NCI-H446 treated with DMSO at 0.1 percent for 48 hours (cell line): ENCODE measurements at places on chromosomes 16 and 17.
A peak's percentile ranks its signal among the peaks of the same experiment; 100 is the strongest.

GRCh38 chr17:65888649-65889048, 303.3 kb downstream of the CEP112 start:
- no peak for DNase-seq

GRCh38 chr16:58024486-58025350, 836 bp upstream of the MMP15 start:
- DNase-seq, result no peak

GRCh38 chr17:16943541-16944333, 28.2 kb downstream of the TNFRSF13B start:
- no peak for DNase-seq

DNA sequence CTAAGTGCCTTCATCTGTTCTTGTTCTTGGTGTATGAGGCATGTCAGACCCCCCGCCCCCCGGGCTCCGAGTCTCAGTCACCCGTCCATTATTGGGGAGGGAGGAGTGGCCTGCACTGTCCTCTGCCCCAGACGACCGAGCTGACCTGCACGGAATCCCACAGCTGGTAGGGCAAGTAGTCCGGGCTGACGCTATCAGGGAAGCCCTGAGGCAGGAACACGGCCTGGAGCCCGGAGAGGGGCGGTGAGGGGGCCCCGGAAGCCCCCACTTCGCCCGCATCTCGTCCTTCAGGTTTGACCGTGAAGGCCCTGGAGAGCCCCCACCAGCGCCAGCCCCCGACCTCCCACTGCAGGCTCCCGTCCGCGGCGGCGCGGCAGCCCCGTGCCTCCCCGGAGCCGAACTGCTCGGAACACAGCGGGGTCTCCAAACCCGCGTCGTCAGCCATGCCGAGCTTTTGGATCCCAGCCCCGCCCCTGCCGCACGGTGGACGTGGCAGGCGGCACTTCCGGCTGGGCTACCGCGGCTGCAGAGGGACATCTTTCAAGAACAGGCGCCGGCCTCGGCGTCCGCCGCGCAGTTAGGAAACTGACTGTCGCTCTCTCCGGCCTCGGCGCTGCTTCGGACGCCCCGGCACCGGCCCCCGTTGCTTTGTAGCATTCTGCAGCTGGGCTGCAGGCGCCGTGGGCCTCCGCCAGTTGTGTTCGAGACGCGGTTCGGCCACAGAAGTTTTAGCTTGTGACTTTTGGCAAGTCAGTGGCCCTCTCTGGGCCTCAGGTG, at the start of gene RUSF1:
Gene RUSF1, minus strand, starts transcription at position 463 of the 777 bp plus-strand sequence. Its CDS starts 18 bp downstream, at position 445.
- DNase-seq, result peak; percentile 61

- DNase-seq, result no peak
Measured at GRCh38 chr17:216625-217024, 35.2 kb upstream of the DOC2B start.

- DNase-seq, result no peak
Measured at GRCh38 chr16:53476867-53477266, 26.1 kb downstream of the AKTIP start.

GRCh38 chr17:46832945-46833839, 14.7 kb upstream of the WNT3 start:
- DNase-seq, result no peak

GRCh38 chr17:27873746-27874145, 19.4 kb downstream of the LYRM9 start:
- DNase-seq, result no peak

- DNase-seq, result no peak
Measured at GRCh38 chr16:75965504-75966374, 239.4 kb upstream of the CPHXL start.

- no peak for DNase-seq
Measured at GRCh38 chr16:4806280-4806679, 3.8 kb upstream of the ROGDI start.

DNA sequence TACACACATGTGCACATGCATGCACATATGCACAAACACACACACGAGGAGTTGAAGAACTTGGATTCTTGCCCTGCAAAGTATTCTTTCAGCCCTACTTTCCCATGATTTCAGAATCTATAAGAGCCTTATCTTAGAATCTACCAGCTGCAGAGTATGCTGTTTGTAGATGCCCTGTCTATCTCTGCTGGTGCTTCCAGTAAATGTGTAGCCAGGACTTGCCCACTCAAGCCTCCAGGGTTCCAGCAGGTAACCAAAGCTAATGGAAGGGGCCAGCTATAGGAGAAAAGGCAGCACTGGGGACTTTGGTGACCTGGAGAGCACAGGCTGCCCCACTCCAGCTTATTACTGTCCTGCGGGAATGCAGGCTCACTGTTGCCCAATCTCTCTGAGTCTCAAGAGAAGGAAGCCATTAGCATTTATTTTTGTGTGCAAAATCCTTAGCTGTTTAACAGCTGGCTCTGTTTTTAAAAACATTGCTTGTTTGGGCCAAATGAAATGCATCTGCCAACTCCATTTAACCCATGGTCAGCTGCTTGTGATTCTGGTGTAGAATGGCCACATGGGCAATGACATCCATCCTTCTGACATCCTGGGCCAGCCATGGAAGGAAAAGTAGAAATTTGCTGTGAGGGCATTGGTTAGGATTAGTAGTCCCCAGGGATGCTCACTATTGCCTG, 28.6 kb upstream of the XYLT1 start:
- DNase-seq, result no peak
